Suppressor macrophage (primary cell): ENCODE measurements at places on chromosomes 6 and 20.
A peak's percentile ranks its signal among the peaks of the same experiment; 100 is the strongest.

DNA sequence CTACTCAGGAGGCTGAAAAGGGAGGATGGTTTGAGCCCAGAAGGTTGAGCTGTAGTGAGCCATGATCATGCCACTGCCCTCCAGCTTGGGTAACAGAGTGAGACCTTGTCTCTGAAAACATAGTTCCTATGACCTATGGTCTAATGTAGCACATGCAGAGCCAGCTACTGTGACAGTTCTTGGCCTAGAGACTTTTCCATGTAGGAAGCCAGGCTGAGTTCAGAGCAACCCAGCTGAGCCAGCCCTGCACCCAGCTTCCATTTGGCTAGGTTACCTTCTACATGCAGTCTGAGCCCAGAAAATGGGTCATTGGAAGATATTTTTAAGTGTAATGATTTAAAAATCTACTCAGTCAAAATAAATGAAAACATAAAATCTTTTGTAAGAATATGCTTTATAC lies 92.8 kb downstream of the FNDC1 start:
- DNase-seq: no peak

DNA sequence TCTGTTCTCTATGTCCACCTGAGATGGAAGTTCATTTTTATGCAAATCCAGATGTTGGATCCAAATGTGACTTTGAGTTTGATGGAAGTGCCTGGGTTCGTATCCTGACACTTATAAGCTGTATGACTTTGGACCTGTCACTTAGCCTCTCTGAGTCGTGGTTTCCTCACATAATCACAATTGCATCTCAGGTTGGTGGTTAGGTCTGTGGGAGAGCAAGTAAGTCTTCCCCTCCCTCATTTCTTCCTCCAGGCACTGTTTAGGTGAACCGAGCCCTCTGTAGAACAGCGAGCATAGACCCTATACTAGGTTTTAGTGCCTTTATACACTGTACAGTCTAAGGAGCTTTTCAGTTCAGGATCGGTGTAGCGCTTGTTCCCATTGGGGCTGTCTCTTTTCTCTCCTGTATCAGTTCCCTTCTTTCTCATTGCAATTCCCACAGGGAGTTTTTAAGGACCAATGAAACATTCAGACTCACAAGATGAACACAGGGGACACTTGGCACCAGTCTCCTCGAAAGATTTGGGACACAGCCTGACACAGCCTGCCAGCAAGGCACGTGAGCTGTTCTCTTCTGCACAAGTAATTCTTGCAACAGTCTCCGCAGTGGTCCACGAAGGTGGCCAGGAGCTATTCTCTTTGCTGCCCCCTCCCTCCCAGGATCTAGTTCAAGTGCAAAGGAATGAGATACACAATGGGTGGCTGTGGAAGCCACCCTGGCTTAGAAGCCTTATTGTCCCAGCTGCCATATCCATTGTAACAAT lies 11.8 kb downstream of the TOX2 start:
- DNase-seq: no peak

- no peak for DNase-seq
These were observed 56.8 kb downstream of the KHDRBS2 start for GRCh38 chr6:62229231-62229630.

- peak; percentile 66 for DNase-seq
These were observed 609 bp downstream of the OGFRL1 start for GRCh38 chr6:71289039-71289801.

DNA sequence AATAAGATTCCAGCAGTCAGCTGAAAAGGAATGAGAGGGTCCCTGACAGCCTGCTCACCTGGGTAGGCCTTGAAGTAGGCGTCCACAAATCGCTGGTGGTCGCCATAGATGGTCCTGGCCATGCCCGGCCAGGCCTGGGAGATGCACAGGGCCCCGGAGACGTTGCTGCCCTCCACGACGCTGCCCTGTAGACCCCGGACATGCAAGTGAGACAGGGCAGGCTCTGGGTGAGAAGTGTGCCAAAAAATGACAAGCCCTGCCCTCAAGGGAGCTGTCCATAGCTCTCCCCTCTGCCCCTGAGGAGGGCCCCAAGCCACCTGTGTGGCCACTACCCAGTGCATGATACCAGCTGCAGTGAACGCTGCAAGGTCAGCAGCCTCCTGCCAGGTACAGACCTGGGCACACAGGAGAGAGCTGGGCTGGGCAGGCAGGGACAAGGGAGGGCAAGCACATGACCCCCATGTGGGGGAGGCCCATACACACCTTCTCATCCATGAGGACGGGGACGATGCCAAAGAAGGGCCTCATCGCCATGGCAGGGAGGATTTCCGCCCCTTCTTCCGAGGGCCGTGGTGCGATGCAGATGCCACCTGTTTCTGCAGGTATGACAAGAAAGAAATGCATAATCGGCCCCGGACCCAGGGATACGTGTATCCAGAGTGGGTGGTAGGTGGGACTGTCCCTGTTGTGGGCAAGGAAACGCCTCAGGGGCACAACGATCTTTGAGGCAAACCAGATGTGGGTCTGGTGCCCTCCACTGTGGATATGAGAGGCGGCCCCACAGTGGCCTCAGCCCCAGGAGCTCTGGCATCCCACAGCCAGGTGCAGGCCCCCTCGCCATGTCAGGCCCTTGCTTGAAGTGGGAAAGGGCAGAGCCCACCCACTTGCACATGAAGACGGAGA lies 21.2 kb upstream of the APMAP start:
- DNase-seq: no peak

DNA sequence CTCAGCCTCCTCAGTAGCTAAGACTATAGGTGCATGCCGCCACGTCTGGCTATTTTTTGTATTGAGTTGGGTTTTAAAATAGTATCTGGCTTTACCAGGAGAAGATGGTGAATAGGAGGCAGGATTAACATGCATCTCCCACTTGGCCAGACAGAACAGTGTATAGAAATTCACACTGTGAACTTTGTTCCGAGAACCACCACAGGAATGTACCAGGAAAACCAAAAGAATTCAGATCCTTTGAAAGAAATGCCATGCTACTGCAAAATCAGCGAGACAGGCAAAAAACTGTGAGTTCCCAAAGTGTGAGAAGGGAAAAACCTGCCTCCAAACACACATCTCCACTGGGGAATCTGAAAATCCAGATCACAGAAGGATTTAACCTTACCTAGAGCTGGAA lies 327.6 kb downstream of the NKAIN2 start:
- no peak for DNase-seq

GRCh38 chr20:184288-184687 lies 5.2 kb downstream of the DEFB128 start:
- no peak for DNase-seq

DNA sequence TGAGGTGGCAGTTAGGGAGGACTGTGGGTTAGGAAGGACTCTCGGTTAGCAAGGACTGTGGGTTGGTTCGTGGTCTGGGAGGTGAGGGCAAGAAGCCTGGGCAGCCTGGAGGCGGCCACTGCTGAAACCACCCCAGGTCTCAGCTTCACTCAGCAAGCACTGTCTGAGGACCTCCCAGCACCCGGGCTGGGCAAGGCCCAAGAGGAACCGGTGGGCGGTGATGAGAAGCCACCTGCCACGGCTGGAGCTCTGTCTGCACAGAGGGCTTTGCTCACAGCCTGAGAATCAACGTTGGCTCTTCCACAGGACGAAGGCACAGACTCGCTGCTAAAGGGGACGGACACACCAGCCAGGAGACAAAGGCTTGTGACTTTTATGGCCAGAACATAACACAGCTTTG lies 69.3 kb downstream of the DACT2 start:
- no peak for DNase-seq

DNA sequence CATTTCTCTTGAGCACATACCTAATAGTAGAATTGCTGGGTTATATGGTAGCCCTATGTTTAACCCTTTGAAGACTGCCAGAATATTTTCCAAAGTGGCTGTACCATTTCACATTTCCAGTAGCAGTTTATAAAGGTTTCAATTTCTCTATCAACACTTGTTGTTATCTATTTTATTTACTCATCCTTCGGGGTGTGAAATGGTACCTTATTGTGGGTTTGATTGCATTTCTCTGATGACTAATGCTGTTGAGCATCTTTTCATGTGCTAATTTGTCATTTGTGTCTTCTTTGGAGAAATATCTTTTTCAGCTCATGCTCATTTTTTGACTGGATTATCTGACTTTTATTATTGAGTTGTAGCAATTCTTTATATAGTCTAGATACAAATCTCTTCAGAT lies 5.4 kb downstream of the ENPP4 start:
- no peak for DNase-seq

- DNase-seq: no peak
These were observed 1308.1 kb upstream of the GJE1 start for GRCh38 chr6:140824595-140824994.

GRCh38 chr6:42158011-42158410 lies 15.2 kb upstream of the GUCA1A start:
- DNase-seq: no peak

GRCh38 chr20:58650181-58650775 lies 805 bp upstream of the STX16 start:
- peak; percentile 27 for DNase-seq

DNA sequence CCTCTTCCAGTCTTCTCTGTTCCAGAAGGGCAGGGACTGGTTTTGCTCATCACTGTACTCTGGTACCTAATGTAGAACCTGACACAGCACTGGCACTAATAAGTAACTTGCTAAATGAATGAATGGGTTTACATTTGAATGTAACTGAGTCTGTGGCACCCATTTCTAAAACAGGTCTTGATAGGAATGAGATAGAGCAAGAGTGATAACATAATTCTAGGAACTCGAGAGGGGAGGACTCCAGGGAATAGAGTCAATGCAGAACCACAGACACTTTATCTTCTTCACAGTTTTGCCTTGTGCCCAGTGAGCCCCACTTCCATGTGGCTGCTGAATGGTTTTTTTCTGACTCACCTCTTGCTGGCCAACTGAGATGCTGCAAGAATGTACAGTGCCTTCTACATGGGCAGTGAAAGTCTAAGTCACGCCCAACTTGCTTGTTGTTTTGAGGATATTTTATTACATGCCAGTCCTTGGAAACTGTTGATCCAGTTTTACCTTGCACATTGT lies 61.1 kb downstream of the TBC1D7 start:
- no peak for DNase-seq

- DNase-seq: no peak
These were observed 30.8 kb upstream of the KLHL31 start for GRCh38 chr6:53696341-53696740.

DNA sequence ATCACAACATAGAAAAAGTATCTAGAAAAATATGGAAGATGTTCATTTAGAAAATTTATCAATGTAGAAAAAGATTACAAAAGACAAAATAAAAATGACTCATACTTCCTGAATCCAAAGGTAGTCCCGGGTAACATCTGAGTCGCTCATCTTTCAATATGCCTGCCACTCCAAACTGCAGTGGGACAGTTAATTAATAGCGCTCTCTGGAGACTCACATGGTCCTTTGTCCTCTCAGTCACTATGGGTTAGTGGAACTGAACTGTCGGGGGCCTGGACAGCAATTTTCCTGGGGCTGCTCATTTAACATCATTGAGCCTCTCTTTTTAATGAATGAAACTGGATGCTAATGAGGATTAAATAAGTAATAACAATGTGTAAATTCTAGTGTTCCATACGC lies 103.4 kb downstream of the MAP3K4 start:
- no peak for DNase-seq

- DNase-seq: no peak
These were observed 14.2 kb upstream of the TOX2 start for GRCh38 chr20:43900496-43900895.

DNA sequence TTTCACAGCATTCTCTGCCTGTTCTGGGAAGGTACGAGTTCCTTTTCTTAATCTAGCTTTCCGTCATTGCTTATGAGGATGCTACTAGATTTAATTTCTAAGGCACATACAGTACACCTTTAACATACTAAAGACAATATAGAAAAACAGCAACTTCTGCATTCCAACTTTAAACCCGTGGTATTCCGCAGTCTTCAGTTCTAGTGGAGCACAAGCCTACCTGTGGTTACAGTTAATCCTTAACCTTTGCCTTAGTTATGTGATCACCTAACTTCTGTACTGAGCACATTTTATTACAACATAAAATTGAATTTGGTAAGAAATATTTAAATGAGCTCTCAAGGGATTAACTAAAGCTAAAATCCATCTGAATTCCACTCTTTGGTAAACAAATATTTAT lies 289.5 kb downstream of the BTBD9 start:
- no peak for DNase-seq

DNA sequence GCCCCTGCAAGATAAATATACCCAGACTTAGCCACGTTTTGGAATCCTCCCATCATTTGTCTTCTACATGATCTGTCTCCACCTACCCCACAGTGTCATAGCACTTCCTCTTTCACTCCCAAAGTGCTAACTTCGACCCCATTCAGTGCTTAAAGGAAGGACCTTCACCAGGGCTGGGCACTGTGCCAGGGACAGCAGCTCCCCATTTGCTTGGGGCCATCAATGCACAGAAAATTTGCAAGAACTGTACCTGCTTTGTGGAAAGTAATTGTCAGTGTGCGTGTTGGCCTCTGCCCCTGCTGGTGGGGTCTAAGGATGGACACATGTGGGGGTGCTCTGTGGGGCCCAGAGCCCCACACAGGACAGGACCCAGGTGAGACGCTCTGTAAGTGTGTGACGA lies 5.2 kb upstream of the BPIFA2 start:
- peak; percentile 29 for DNase-seq

- DNase-seq: no peak
These were observed 56.8 kb downstream of the LINC00237 start for GRCh38 chr20:21049305-21049828.

DNA sequence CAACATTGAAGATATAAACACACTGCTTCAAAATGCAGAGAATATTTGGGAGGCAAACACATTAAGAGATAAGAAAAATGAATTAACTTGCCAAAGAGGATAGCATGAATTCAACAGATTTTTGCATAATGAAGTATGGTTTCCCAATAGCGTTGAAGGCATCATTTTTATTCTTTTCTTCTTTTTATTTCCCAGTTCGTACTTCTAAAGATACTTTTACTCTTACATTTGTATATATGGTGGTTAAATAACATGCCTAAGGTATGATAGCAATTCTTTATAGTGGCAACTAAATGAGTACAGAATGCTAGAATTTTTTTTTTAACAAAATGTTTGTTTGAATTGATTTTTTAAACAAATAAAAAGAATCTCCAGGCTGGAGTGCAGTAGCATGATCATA lies 473.4 kb upstream of the MARCKS start:
- DNase-seq: no peak

DNA sequence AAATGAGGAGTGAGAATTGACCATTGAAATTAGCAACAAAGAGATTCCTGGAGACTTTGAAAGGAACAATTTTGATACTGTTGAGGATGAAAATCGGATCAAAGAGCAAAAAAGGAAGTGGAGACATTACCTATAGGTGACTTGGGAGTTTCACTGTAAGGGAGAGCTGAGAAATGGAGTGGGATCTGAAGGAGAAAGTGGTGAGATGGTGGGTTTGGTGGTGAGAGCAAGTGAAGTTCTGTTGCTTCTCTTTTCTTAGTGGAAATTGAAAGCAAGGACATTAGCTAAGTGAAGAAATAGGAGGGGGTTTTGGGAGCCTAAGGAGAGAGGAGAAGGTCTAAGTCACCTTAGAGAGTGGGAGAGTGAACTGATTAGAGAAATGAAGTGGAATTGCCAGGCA lies 4.2 kb downstream of the ERGIC3 start:
- no peak for DNase-seq

- DNase-seq: no peak
These were observed 4.1 kb downstream of the TCEA2 start for GRCh38 chr20:64067005-64067632.
